ENCODE measurements at places on chromosomes 7 and 10. TPM values are rescaled to one million over a fixed set of nuclear protein-coding genes. Genes with fewer than 3 reads are reported as not detected.

DNA sequence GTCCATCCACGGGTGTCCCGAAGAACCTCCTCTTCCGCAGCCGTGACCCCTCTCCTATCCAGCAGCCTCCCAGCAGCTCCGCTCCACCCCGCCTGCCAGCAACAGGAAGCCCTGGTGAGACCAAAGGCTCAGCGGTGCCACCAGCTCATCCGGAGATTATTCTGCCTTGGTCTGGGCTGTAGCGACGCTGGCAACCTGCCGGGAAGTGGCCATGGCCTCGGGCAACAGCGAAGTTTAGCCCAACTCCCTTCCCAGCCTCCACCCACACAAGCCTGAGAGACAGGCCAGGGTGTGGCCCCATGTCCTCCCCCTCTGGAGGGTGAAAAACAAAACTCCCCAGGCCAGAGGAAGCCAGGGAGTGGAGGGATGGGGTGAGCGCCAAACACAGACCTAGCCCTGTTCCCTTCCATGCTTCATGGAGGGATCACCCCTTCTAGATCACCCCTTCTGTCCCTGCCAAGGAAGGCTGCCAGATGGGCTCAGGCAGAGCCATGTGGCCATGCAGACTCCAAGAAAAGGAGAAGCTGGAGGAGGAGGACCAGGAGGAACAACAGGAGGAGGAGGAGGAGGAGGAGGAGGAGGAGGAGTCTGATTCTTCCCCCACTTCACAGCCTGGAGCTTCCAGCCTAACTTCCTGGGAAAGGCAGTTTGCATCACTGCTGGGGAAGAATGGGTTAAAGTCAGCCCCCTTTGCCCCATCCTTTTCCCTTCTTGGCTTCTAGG, 918 bp downstream of the CALHM2 start:
- peak overlapping the region; percentile 90 for H3K27ac ChIP-seq
- no peaks in the 10 kb centered on the region for H3K27me3 ChIP-seq
- H3K36me3 ChIP-seq, result peaks cover 34% of the 10 kb centered on the region
- peak overlapping the region; percentile 75 for H3K4me3 ChIP-seq
- H3K4me1 ChIP-seq, result peaks cover 46% of the 10 kb centered on the region

DNA sequence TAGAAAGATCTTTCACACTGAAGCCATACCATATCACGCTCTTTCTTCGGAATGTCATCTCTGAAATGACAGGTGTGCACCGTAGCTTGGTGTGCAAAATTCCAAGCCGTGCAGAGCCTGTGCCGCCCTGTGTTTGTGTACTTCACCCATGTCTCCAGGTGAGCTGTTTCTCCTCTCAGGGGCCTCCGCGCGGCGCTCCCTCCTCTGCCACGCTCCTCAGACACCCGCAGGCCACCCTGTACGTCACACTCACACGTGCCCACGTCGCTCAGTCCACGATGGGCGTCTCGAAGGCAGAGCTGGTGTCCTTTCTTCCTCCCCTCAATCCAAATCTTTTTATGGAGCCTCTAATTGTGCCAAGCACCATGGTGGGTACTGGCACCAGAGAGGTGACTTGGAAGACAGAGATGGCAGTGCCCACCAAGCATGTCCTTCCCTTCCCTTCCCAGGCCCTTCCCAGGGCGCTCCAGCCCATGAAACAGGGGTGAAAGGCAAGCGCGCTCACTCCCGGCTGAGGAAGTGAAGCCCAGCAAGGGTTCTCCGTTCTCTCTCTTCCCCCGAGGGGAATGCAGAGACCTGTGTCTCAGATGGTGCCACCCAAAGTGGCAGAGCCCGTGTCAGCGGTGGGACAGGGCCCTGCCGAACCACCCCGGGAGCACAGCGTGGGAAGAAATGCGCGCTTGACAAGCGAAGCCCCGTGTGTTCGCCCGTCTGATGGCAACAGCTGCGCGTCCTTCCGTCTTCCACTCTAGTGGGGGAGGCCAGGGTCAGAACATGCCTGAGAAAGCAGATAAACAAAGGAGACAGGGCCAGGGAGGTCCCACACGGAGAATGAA, 292.5 kb upstream of the SHH start:
- no peak overlapping the region for H3K4me3 ChIP-seq
- no peaks in the 10 kb centered on the region for H3K27me3 ChIP-seq
- no peak for DNase-seq
- no peaks in the 10 kb centered on the region for H3K36me3 ChIP-seq

MRPS17 gene
- total RNA-seq, result 0.43 TPM

GRCh38 chr7:87853237-87853864, 22.8 kb downstream of the SLC25A40 start:
- no peak overlapping the region for H3K27ac ChIP-seq
- H3K4me1 ChIP-seq, result no peaks in the 10 kb centered on the region
- H3K36me3 ChIP-seq, result peaks cover 11% of the 10 kb centered on the region
- no peak overlapping the region for H3K4me3 ChIP-seq

DNA sequence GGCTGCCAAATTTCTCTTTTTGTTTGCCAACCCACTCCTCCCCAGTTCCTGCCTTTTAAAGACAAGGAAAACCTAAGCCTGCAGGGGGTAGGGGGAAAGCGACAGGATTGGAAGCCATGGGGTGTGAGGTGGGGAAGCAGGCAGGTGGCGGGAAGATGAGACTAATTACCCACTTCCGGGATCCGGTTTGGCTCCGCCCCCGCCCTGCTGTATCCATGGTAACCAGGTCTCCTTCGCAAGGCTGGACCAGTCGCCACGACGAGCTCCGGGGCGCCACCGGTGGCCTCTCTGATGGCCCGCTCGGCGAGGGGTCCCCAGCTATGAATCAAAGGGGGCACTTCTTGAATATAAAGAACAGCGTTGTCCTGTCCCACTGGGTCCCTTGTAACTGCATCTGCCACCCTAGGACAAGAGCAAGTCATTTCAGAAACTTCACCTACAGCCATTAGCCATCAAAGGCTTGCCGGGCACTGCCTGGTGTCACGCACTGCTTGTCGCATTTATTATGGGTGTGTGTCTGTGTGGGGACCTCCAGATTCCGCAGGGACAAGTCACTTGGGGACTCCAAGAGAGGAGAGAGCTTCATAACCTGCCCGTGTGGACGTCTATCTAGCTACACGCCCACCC, 55.4 kb upstream of the LMTK2 start:
- no peak for DNase-seq
- no peak overlapping the region for H3K27ac ChIP-seq
- no peaks in the 10 kb centered on the region for H3K4me1 ChIP-seq

HACD1 gene
- 41.6 TPM for total RNA-seq

GRCh38 chr10:80458638-80459037, 4.5 kb downstream of the TSPAN14 start:
- H3K4me1 ChIP-seq, result peaks cover 12% of the 10 kb centered on the region
- peak overlapping the region; percentile 48 for H3K27ac ChIP-seq
- H3K4me3 ChIP-seq, result no peak overlapping the region
- H3K27me3 ChIP-seq, result no peaks in the 10 kb centered on the region
- no peaks in the 10 kb centered on the region for H3K36me3 ChIP-seq

- no peak overlapping the region for H3K4me3 ChIP-seq
- H3K36me3 ChIP-seq, result no peaks in the 10 kb centered on the region
- H3K27ac ChIP-seq, result no peak overlapping the region
- no peak for DNase-seq
Observed at GRCh38 chr7:114939484-114940097, 17.7 kb downstream of the MDFIC start.

DNA sequence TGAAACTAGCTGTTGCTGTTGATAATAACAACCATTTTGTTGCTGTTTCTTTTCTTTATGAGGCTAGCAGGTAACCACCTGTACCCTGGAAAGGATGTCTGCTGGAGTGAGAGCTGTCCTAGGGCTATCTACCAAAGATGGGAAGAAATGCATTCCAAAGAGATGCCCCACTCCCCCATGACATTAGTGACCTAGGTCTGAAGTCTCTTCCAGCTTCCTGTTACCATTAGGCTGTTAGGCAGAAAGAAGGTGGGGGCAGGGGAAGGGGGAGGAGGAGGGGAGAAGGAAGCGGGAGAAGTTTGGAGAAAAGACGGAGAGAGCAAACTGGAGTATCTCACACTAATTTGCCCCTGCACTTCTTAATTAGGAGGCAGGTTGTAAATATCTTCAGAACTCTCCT, 118.5 kb downstream of the ABLIM1 start:
- no peaks in the 10 kb centered on the region for H3K27me3 ChIP-seq
- DNase-seq, result no peak
- no peaks in the 10 kb centered on the region for H3K4me1 ChIP-seq
- no peak overlapping the region for H3K27ac ChIP-seq
- H3K4me3 ChIP-seq, result no peak overlapping the region

All from ascending aorta (tissue), 2 donors.